ENCODE measurements at places on chromosomes 6 and 20.
A peak's percentile ranks its signal among the peaks of the same experiment; 100 is the strongest.

DNA sequence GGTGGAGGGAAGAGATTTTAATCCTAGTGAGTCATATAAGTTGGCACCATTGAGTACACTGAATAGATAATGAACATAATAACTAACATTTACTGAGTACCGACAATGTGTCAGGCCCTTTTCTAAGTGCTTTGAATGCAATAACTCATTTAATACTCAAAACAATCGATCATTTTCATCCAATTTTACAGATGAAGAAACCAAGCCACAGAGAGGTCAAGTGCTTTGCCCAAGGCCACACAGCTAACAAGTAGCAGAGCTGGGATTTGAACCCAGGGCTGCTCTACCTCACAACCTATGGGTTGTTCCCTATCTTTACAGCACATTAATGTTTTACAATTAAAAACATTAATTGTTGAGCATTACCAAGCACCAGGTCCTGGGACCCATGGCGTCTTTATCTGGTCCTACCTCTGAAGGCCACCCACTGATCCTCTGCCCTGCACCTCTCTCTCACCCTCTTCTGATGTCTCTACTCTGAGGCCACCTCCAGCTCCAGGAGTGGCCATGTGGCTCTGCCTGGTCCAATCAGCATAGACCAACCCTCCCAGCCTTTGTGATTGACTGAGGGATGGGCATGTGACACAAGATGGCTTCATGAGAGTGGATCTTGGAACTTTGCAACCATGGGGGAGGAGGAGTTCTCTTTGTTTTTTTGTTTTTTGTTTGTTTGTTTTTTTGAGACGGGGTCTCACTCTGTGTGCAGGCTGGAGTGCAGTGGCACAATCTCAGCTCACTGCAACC lies 83.9 kb downstream of the KCNB1 start:
- no peak for DNase-seq
- H3K4me3 ChIP-seq: no peak overlapping the region
- H3K27me3 ChIP-seq: peaks cover 14% of the 10 kb centered on the region
- H3K27ac ChIP-seq: no peak overlapping the region
- H3K36me3 ChIP-seq: no peaks in the 10 kb centered on the region
- no peaks in the 10 kb centered on the region for H3K4me1 ChIP-seq

DNA sequence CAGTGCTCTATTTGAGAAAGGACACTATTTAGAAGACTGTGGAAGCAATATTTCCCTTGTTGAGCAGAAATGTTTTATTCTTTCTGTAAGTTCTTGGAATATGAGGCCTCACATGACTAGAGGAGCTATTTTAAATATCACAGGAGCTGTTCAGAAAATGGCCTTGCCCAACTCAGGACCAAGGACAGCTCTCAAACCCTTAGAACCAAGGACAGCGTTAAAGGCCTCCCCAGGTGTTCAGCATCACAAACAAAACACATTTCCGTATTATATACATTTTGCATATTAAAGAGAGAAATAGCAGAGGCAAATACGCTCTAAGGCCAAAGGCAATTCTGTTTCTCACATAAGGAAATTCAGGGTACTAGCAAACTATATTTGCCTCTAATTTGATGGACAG lies 631.4 kb downstream of the CDH26 start:
- H3K27ac ChIP-seq: no peak overlapping the region
- H3K36me3 ChIP-seq: no peaks in the 10 kb centered on the region
- no peak overlapping the region for H3K4me3 ChIP-seq
- H3K4me1 ChIP-seq: no peaks in the 10 kb centered on the region
- DNase-seq: no peak

- no peaks in the 10 kb centered on the region for H3K4me1 ChIP-seq
- H3K27me3 ChIP-seq: no peaks in the 10 kb centered on the region
- no peak overlapping the region for H3K4me3 ChIP-seq
- H3K36me3 ChIP-seq: no peaks in the 10 kb centered on the region
- H3K27ac ChIP-seq: no peak overlapping the region
Measured at GRCh38 chr6:54390362-54390761, 82.1 kb downstream of the TINAG start.

DNA sequence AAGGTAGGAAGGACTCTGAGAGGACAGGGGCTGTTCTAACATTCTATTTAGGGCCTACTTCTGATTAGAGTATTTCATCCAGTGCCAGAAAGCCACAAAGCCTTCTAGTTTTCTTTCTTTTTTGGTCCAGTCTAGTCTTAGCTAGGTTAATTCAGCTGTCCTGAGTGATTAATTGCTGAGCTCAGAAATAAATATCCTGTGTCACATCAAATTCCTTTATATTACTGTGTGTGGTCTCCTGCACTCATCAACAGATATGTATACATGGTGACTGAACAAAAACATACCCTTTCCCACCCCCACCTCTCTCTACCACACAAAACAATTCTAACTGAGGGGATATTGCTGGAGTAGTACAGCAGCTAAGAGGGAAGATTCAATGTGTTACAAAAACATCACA lies 601.5 kb upstream of the NRSN1 start:
- no peak overlapping the region for H3K4me3 ChIP-seq
- no peak for DNase-seq
- H3K27me3 ChIP-seq: no peaks in the 10 kb centered on the region
- no peaks in the 10 kb centered on the region for H3K4me1 ChIP-seq

DNA sequence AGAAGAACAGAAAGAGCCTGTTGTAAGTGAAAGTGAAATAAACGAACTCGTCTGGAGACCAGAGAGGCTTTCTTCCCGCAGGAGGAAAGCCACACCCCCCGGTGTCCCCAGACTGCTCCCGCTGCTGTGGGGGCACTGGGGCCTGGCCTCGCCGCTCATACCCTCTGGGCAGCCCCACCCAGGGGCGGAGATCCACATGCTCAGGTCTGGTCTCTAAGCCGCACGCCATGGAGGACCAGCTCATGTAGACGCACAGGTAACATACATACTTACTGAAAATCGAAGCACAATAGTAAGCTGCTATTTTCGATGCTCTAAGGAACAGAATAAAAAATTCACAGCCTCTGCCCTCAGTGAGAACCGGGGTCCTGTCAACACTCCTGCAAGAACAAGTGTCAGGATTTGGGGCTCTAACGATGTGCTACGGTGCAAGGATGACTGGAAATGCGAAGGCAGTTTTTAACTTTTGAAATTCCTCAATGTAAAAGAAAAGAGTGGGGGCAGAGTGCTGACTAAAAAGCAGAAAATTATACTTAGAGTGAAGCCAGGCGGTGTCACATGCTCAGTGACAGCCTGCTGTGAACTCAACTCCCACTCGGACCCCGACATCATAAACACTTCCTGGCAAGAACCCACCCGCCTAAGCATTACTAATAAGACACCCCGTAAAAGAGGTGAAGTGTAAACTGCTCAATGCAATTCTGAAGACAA lies 110.5 kb downstream of the IRF4 start:
- peak overlapping the region; percentile 84 for H3K4me3 ChIP-seq
- peak; percentile 24 for DNase-seq
- no peaks in the 10 kb centered on the region for H3K27me3 ChIP-seq

- H3K36me3 ChIP-seq: no peaks in the 10 kb centered on the region
- H3K4me3 ChIP-seq: no peak overlapping the region
- H3K4me1 ChIP-seq: no peaks in the 10 kb centered on the region
- DNase-seq: no peak
Measured at GRCh38 chr6:113511100-113511499, 346.0 kb upstream of the MARCKS start.

Measured in stimulated activated naive B cell treated with anti-CD40 and anti-IgM and Interleukin-4, amounts not matched to agents 10 μg/mL and 1 μg/mL and 100 μg/mL, for 72 hours (primary cell).